ENCODE measurements at places on chromosomes 6 and 20. TPM values are rescaled to one million over a fixed set of nuclear protein-coding genes. Genes with fewer than 3 reads are reported as not detected.

The NNAT gene
- not detected for total RNA-seq

The BTN1A1 gene
- total RNA-seq, result not detected

The ANKRD6 gene
- 6.5 TPM for total RNA-seq

The PTPN1 gene
- total RNA-seq, result 34.2 TPM

The CAGE1 gene
- total RNA-seq, result not detected

The RSPO3 gene
- 1.8 TPM for total RNA-seq

The GRM1 gene
- 8.5 TPM for total RNA-seq

The TREM2 gene
- 1.1 TPM for total RNA-seq

Measured in cardiac septum (tissue), 1 donor.